ENCODE measurements at places on chromosomes 3 and 15.

DNA sequence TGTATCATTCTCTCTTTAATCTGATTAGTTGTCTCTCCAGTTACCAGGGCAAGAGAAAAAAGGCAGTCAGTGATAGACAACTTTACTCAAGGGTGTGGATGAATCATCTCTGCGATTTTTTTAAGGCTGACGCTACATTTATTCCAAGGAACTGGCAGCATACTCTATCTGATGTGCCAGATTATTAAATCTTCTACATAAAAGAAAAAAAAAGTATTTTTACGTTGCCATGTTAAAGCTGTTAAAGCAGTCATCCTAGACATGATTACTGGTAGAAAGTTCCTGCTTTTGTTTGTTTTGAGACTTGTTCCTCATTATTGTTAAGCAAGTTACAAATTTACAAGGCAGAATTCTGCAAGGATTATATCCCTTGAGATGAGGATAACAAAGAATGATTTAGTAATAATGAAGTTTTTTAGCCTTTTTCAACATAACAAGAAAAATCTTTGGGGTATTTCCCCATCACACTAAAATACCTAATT, 121.7 kb downstream of the CBLB start:
- no peak for DNase-seq

DNA sequence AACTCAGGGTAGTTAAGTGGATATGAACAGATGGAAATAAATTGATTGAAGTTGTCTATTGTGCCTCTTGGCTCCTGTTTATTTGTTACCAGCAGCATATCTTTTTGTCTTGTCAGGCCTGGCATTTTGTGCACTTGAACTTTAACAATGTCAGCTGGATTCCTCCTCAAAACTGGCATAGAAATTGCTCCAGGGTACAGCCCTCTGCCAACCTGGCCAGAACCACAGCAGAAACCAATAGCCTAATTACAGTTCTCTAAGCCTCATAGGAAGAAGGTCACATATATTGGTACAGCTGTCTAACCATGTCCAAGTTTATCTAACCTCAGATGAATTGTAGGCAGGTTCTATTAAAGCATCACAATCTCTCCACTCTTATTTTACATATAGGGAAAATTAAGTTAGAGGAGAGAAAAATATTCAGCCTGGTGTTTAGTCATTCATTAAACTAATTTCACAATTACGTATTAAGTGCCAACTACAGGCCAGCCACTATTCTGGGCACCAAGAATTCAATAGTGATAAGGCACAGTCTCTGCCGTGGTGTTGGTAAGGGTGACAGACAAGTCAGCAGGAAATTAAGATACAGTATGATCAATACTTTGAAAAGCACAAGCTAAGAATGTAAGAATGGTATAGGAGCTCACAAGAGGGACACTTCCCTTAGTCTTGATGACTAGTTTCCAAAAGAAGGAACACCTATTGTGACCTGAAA, 452.9 kb upstream of the NECTIN3 start:
- no peak for DNase-seq

DNA sequence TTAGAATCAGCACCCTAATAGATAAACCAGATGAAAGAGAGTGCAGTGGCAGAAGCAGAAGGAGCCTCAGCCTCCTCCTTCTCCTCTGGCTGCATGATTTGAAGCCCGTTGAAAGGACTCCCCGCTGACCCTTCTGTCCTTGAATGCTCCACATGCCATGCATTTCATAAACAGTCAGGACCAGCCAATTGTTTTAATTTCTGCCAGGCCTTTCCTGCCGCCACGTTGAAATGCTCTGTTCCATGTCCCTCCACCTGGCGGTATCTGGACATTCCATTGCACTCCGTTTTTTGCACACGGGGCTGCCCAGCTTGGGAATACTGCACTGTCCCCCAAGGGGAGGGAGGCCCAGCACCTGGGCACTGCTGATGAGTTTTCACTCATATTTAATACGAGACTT, 35.2 kb upstream of the GLCE start:
- no peak for DNase-seq

DNA sequence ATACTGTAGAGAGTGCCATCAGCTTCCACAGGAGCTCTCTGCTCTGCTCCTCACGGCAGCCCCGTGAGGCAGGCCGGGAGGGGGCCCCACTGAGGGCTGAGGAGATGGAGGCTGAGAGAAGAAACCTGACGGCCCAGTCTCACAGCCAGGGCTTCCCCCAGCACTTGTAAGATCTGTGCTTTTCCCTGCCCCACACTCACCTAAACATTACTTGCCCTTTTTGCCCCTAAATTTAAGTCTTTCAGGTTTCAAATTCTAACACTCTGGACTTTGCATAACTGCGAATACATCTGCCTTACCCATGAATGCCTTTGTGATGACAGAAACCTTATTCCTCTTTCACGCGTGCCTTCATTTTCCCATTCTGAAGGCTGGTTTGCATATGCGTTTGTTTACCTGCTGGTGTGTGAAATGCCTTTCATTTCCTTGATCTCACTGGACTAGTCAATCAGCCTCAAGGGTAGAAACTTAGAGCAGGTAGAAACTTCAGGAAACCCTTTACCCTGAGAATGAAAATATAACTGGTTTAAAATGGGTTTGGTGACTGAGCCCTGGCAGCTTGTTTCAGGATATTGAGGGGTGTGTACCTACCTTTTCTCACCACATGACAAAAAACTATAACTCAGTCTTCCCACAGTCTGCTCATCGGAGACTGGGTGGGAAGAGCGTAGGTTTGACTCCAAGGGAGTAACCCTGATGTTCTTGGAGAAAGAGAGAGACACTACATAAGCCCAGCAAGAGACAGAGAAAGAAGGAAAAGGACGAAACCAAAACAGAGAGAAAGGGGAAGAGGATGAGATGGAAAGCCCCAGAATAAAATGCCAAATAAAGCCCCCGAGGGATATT, 20.1 kb downstream of the SLC12A8 start:
- DNase-seq: no peak

DNA sequence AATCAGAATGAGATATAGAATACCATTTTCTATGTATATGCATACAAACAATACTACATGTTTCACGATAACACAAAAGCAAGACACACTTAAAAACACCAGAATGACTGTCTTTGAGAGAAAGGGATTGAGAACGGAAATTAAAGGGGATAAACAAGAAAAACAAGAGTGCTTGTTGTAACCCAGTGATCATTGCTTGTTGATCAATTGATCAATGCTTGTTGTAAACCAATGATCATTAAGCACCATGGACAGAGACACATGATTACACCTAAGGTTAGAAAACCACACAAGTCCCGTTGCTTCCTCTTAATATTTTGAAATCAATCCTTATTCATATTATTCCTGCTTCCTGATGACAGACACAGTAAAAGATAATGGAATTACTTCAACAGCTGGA, 1.1 kb upstream of the OR4F15 start:
- DNase-seq: no peak

Measured in stimulated activated CD8-positive, alpha-beta memory T cell treated with anti-CD3 and anti-CD28 coated beads, Interleukin-4, amount 100 ng/mL, for 24 hours (primary cell).